Hepatic stellate cell (primary cell): ENCODE measurements at places on chromosomes 3 and 15.

DNA sequence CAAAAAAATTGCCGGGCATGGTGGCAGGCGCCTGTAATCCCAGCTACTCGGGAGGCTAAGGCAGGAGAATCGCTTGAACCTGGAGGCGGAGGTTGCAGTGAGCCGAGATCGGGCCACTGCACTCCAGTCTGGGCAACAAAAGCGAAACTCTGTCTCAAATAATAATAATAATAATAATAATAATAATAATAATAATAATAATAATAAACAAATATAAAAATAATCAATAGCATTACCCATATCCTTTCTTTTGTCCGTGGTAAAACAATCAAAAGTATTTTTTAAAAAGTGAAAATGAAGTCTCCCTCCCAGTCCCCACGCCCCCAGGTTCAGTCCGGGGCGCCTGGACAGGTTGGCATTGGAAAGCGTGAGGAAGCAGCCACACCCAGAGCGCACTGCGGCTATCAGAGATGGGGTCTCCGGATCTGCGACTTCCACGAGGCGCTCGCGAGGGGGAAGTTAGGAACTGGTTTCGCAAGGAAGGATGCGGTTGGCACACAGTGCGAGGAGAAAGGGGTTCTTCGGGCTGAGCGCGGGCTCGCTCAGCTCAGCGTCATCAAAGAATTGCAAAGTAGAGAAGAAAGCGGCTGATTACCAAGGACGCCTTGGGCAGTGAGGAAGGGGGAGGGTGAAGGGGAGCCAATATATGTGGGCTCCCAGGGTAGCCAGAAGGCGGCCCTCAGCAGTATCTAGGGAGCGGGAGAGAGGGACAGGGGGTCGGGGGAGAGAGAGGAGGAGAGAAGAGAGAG is 69.5 kb upstream of the EPHB3 start:
- no peak for DNase-seq

GRCh38 chr3:27358372-27358771 is 10.8 kb downstream of the NEK10 start:
- DNase-seq: no peak

DNA sequence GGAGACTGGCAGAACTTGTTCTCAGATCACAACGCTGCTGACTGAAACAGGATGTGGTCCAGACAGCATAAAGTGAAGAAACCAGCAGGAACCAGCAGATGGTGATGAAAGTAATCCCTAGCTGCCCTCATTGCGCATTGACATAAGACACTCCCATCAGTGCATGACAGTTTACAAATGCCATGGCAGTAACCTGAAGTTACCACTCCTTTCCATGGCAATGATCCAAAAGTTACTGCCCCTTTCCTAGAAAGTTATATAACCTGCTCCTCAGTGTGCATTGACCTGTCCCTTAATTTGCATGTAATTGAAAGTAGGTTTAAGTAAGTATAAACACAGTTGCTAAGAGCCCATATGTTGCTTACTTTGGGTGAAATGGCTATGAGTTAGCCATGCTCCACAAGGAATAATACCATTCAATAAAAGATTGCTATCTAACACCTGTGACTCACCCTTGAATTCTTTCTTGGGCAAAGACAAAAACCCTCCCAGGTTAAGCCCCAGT is 149.1 kb upstream of the CD96 start:
- DNase-seq: no peak

- DNase-seq: no peak
Measured at GRCh38 chr3:61778095-61778494, 216.7 kb downstream of the PTPRG start.

DNA sequence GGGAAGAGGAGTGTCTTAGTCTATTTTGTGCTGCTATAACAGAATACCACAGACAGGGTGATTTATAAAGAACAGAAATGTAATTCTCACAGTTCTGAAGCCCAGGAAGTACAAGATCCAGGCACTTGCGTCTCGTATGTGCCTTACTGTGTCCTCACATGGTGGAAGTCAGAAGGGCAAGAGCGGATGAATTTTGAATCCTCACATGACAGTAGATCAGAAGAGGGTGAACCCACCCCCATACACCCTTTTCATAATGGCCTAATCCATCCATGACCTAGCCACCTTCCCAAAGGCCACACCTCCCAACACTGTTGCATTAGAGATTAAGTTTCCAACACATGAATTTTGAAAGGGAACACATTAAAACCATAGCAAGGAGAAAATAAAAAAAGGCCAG is 18.7 kb upstream of the ANXA2 start:
- no peak for DNase-seq

GRCh38 chr3:196315821-196316220 is 2.2 kb downstream of the DYNLT2B start:
- DNase-seq: no peak

DNA sequence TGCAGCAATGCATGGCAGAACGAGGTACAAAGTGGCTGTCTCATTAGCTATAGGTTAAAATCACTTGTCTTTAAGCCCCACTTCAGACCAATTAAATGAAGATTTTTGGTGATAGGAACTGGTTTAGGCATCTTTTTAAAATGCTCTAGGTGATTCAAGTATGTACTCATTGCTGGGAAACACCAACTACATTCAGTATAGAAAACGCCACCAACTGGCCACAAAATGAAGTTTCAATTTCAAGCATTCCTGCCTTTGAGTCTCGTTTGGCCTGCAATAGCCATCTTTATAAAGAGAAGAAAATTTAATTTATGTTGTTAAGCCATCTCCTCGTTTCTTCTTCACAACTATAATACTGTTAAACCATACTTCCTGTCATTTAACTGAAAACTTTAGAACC is 587.9 kb downstream of the GBE1 start:
- DNase-seq: no peak

DNA sequence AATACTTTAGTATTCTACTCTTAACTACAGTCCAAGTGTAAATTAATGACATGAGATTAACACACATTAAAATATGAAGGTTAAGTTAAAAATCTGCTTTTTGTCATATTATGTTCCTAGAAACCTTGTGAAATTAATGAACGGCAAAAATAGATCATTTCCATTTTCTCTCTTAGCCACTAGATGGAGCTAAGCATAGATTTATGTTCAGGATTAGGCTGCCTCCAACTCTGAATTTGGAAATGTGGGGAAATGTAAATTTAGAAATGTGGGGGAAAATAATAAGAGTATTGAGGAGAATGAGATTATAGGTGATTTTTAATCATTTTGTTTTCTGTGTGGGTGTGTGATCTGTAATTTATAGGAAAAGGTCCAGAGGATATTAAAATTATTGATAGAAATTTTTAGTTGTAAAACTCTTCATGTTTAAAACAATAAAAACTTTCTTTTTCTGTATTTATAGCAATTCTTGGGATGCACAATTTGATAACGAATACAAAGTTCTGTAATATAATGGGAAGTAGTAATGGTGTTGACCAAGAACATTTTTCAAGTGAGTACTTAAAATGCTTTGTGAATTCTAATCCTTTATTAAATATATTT is 59.2 kb downstream of the TMOD3 start:
- DNase-seq: no peak

- peak; percentile 12 for DNase-seq
Measured at GRCh38 chr3:113234688-113235260, 23.4 kb downstream of the BOC start.

GRCh38 chr3:39550354-39551051 is 83.0 kb downstream of the MOBP start:
- DNase-seq: no peak

DNA sequence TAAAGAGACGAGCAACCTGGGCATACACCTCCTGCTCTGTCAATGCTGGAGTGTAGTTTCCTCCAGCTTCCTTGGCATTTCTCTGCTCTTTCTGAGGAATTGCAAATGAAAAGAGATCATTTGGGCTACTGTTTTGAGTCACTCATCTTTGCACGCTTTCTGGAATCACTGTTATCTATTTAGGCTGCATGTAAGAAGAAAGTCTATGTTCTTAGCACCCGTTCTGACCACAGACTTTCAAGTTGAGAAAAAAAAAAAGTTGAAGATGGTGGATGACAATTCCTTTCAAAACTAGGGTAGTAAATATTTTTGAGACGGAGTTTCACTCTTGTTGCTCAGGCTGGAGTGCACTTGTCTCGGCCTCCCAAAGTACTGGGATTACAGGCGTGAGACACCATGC is 41.3 kb downstream of the SIN3A start:
- no peak for DNase-seq

DNA sequence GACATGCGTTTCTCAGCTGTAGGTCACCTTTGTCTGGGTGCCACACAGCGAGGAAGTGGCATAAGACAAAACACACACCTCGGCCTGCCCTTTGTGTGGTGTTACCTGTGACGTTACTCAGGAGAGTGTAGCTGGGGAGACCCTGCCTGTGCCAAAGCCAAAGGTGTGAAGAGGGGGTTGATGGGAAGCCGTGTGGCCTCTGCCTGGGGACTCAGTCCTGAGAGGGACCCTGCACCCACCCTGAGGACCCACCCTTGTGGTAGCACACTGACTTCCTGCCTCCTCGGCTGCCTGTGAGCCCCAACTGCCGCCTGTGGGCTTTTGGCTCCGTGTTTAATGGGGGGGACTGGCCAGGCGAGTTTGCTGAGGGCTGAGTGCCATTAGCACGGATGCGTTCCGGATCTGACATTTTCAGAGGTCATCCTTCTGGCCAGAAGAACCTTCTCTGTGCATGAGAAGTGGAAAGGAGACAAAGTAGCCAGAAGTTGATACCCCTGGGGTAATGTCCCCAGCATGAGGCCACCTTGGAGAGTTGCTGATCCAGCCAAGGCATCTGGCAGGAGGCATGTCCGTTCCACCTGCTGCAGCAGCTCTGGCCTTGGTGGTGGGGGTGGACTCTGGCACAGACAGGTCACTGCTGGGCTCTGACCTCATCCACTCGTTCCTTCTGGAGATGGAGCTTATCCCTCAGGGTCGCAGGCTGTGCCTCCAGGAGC is 51.8 kb upstream of the FURIN start:
- DNase-seq: no peak

GRCh38 chr3:55662683-55663082 is 175.6 kb upstream of the WNT5A start:
- peak; percentile 53 for DNase-seq

GRCh38 chr15:65921780-65922179 is 52.5 kb downstream of the RAB11A start:
- DNase-seq: no peak

DNA sequence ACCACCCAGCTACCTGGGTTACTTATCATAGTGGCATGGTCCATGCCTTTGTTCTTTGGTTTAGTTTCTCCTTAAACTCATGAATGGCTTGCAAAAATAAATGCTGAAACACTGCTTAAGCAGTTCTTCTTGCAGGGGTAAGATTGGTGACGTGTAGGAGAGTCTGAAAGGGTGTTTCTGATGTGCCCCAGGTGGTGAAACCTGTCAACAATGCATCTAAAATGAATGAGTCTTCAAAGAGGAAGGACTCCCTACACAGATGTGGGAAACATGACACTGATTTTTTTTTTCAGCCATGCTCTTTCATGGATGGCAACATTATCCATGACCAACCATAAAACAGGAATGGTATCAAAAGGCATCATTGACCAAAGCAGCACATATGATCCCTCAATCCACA is 72.0 kb downstream of the KCNH8 start:
- DNase-seq: no peak

- DNase-seq: no peak
Measured at GRCh38 chr3:86800116-86800515, 190.8 kb downstream of the VGLL3 start.

DNA sequence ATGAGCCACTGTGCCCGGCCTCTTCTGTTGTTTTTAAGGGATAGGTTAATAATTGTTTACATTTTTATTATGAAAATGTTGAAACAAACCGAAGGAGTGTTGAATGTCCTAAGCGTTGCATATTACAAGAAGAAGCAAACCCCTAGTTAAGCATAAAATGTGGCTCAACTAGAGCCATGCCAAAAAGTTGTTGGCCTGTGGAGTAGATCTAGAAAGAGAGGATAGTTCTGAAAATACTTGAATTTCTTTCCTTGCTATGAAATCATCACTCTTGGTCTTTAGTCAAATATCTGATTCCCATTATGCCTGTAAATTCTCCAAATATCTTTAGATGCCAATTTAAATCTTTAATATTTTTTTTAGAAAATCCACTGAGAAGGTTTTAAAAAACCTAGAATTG is 12.8 kb downstream of the RBP2 start:
- DNase-seq: no peak

- DNase-seq: peak; percentile 4
Measured at GRCh38 chr3:175338775-175339535, 479.8 kb downstream of the NAALADL2 start.

DNA sequence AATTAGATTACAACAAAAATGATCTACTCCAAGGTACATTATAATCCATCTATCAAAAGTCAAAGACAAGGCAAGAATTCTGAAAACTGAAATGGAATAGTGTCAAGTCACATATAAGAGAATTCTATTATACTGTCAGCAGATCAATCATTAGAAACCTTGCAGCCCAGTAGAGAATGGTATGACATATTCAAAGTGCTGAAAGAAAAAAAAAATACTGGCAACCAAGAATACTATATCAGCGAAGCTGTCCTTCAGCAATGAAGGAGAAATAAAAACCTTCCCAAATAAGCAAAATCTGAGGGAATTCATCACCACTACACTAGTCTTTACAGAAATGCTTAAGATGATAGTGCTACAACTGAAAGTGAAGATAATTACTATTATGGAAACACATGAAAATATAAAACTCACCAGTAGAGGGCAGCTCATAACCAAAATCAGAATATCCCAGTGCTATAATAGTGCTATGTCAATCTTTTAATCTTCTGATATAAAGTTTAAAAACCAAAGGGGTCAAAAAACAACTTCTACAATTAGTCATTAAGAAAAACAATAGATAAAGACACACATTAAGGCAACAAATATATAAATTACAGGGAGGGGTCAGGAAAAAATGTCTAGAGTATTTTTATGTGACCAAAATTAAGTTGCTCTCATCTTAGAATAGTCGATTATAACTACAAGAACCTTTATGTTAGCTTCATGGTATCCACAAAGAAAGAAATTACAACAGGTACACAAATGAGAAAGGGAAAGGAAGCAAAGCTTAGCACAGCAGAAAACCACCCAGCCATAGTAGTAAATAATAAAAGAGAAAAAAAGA is 190.7 kb upstream of the CNTN6 start:
- DNase-seq: peak; percentile 1
